Spinal cord (tissue), 10 donors: ENCODE measurements at places on chromosomes 12 and 14.

DNA sequence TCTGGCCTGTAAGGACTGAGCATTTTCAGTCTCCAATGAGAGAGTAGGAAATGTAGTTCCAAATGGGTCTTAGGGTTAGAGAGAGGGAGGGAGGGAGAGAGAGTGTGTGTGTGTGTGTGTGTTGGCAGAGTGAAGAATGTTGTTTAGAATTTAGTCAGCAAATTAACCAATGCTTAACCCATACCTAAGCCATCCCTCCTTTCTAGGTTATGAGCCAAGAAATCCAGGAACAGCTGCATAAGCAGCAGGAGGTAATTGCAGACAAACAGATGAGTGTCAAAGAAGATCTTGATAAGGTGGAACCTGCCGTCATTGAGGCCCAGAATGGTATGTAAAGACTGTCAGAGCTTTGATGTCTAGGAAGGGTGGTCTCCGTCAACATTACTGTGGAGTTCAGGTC lies 56.9 kb downstream of the HSP90AA1 start:
- no peak for DNase-seq

DNA sequence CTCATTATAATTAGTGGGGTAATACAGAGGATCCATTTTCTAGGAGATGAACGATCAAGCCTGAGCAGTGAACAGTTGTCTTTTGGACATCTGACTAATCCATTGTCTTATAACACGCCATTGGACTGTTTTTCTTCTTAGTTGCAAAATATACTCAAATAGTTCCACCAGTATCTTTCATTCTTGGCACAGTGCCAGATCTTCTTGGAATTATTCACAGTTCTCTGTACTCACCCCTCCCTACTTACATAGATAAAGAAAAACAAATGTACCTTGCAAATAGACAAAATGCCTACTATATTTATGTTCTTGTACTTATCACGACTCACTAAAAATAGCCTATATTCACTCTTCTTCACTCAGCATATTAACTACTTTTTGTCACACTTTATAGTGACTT lies 3.8 kb downstream of the CBLN3 start:
- DNase-seq, result no peak

- DNase-seq, result no peak
Observed at GRCh38 chr12:6069437-6070093, 54.9 kb downstream of the VWF start.

- DNase-seq, result no peak
Observed at GRCh38 chr12:23898121-23898520, 51.3 kb downstream of the SOX5 start.

GRCh38 chr14:66650491-66650911 lies 142.6 kb downstream of the GPHN start:
- DNase-seq, result no peak

DNA sequence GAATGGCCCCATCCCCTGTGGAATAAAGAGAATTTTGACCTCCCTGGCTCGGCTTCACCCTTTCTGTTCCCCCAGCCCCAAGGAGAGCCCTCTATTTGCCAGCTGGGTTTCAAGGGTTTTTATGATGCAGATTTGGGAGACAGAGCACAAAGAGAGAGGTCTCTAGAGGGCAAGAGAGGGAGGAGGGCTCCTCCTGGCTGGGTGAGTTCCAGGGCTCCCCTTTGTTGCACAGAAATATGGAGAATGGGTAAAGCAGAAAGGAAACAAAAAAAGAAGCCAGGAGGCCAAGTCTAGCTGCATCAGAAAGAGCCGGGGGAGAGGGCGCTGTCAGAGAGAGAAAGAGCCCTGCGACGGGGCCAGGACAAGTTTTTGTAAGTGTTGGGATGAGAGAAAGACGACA lies 319.6 kb upstream of the RTL1 start:
- peak; percentile 43 for DNase-seq

GRCh38 chr14:90554341-90554740 lies 157.5 kb downstream of the CALM1 start:
- no peak for DNase-seq
